ENCODE measurements at places on chromosomes 7 and 10. TPM values are rescaled to one million over a fixed set of nuclear protein-coding genes. Genes with fewer than 3 reads are reported as not detected.
A peak's percentile ranks its signal among the peaks of the same experiment; 100 is the strongest.

The SLC37A3 gene
- 52.7 TPM for total RNA-seq

- DNase-seq: no peak
These were observed 55.4 kb downstream of the GPR26 start for GRCh38 chr10:123721441-123722049.

DNA sequence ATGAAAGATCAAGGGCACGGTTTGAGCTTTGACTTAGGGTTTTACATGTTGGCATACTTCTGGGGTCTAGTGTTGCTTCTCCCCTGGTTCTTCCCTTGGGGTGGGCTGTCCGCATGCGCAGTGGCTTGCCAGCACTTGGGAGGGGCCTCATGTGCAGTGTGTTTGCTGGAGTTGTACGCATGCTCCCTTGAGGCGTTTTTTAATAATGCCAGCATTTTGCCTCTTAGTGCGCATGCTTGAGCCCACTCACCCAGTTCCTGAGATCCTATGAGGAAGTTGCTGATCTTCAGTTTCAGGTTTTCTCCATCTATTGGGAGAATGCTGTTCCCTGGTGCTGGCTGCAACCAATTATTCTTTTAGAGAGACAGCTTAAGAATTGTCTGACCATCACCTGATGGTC is 113.4 kb upstream of the GPR141 start:
- DNase-seq: no peak

The SCIN gene
- total RNA-seq: 0.44 TPM

DNA sequence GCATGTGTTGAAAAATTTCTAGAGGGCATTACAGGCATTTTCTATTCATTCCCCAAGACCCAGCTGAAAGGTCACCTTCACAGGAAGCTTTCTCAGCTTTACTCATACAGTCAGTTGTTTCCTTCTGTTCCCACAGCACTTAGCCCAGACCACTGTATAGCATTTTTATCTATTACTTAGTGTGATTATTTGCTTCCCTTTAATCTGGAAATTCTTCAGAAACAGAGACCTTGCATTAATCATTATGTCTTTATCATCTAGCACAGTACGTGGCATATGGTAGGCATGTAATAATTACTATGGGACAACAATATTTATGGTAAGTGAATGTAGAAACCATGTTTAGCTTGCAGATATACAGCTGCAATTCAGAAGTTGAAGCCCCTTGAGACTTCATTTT is 38.2 kb upstream of the CDK6 start:
- no peak for DNase-seq

The CHCHD2 gene
- 215 TPM for total RNA-seq

DNA sequence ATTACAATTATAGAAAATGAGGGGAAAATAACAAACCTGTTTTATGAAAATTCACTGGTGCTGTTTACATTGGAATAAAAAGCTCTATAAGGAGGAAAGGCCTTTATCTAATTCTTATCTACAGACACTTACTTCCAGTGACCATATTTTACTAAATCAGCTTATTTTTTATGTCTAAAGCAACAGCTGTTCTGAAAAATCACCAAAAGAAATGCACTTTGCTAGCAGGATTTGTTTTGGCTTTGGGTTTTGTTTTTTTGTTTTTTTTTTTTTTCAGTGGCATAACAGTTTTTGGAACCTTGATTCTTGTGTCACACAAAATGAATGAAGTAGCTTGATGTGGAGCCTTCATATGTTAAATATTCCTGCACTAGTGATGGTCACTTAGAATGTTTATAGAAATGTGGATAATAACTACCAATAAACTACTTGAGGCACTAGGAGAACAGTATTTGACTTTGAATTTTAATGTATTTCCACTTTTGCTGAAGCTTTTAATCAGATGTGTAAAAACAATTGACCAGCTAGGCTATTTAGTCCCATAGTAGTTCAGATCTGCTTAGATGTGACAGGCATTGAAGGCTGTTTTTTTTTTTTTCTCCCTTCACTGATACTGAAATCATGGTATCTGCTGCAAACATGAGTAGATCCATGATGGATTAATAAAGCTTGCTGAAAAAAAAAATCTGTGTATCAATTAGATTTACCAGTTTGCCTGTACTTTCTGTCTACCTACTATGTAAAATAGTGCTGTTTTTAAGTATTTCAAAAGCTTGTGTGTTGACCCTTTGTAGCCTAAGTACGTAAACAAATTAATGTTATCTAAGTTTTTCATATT is 2.8 kb downstream of the ARL4A start:
- no peak for DNase-seq

GRCh38 chr10:63670291-63670898 is 149.2 kb downstream of the REEP3 start:
- DNase-seq: peak; percentile 52

DNA sequence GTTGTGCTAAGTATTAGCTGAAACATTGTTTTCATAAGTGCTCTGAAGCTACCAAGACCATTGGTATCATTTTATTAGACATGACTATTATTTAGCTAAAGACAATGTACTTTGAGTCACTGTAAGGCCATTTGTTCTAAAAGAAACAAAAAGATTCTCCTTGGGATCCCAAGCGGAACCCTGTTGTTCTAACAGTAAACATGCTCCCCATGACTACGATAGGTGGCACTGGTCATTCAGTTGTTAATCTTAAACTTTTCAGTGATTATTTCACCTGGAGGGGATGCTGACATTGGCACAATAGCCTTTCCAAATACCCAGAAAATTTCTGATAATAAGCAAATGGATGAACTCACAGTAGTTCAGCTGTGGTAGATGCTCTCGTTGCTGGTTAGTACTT is 715.0 kb downstream of the AUTS2 start:
- no peak for DNase-seq

DNA sequence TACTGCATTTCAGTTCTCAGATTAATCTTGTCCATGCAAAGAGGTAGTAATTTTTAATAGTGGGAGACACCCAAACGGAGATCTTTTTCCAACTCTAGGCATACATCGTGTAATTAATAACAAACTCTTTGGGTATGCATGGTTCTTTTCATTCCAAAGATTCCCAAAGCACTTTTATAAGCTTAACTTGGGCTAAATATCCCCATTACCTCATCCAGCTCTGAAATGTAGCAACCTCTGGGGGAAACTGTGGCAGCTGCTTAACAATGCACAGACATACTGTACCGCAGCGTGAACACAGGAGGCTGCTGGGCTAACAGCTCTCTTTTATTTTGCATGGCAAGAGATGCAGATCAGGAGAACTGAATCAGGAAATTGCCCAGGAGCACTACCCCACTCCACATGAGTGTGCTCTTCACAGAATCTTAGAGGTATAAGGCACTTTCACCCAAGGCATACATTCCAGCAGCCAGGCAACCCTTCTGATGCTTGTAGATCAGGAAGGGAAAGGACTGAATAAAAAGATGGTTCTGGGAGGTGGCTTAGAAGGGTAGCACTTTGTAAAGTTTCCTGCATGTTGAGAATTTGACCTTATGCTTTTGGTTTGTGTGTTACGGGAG is 114.4 kb upstream of the GLI3 start:
- no peak for DNase-seq

The STEAP1B gene
- total RNA-seq: 3.2 TPM

DNA sequence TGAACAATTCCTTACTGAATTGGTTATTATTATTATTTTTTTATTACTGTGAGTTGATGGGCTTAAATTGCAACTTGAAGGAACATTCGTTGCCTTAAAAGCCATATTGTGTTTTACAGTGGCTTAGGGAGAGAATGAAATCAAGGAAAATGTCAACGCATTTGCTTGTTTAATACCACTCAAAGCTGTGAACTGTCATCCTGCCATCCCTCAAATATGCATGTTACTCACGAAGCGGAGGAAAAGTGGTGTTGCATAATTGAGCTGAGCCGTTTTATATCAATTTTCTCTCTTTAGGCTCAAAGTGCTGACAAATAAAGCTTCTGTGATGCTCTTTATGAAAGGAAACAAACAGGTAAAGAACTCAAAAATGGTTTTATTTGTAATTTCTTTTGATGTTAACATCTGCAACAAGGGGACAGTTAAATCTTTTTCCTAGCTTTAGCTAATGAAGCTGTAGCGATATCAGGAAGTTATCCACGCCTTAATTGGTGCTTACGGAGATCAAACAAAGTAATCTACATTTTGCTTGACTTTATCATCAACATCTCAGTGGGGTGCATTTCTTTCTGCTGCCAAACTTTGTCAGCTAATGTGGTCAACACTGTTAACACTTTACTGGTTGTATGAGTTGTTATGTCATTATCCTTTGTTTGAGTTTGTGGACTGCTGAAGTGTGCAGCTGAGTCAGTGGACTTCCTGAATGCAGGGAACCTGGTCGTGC is 33.1 kb downstream of the GLRX3 start:
- no peak for DNase-seq

The PPP1R17 gene
- 1.7 TPM for total RNA-seq

- DNase-seq: no peak
These were observed 57.2 kb downstream of the ITIH5 start for GRCh38 chr10:7609556-7609955.

The LIPJ gene
- total RNA-seq: not detected

- DNase-seq: no peak
These were observed 115.8 kb downstream of the RGS10 start for GRCh38 chr10:119426699-119427098.

The NPTX2 gene
- 8.1 TPM for total RNA-seq

DNA sequence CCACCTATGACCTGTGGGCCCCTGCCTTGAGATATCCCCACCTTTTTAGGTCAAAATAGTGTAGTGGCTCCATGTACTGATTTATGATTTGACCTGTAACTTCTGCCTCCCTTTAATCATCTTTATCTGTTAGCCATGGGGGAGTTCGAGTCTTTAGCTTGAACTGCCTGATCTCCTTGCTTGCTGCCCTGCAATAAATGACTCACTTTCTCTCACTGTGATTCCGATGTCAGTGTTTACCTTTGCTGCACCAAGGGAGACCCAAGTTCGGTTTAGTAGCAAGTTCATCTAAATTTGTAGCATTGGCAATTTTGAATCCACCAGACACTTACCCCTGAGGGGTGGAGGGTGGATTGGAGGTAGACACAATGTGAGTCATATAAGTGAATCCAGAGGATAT is 814.6 kb upstream of the AUTS2 start:
- no peak for DNase-seq

Data from H9 (cell line).